CD4-positive, alpha-beta T cell treated with Interleukin-2 at 100 ng/mL for 4 hours (primary cell): ENCODE measurements at places on chromosomes 7 and 10.

GRCh38 chr10:26502986-26503385 lies 64.8 kb downstream of the APBB1IP start:
- no peak for DNase-seq

DNA sequence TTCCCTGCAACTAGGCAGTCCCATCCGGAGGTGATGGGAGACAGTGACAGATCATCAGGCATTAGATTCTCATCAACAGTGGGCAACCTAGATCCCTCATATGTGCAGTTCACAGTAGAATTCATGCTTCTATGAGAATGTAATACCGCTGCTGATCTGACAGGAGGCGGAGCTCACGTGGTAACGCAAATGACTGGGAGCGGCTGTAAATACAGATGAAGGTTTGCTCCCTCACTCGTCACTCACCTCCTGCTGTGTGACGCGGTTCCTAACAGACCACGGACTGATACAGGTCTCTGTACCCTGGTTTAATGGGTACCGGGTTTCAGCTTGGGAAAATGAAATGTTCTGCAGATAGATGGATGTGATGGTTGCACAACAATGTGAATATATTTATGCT lies 47.8 kb upstream of the PIK3AP1 start:
- DNase-seq = no peak

GRCh38 chr10:52019656-52020055 lies 294.4 kb upstream of the DKK1 start:
- DNase-seq = no peak

DNA sequence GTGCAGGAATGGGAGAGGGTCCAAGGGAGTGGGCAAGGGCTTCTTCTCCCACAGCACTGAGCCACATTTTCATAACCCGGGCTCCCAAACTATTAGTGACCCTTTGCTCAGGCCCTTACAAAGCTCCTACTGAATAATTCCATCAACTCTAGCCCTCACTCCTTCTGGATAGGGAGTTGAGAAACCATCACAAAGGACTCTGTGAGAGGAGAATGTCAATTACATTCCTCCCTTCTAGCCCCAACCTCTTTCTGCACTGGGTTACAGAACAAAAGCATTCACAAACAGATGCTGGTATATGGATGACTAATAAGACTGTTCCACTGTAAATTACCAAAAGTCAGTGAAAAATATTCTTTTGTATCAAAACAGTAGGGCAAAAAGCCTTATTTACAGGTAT lies 203.7 kb downstream of the SORCS1 start:
- DNase-seq = no peak

DNA sequence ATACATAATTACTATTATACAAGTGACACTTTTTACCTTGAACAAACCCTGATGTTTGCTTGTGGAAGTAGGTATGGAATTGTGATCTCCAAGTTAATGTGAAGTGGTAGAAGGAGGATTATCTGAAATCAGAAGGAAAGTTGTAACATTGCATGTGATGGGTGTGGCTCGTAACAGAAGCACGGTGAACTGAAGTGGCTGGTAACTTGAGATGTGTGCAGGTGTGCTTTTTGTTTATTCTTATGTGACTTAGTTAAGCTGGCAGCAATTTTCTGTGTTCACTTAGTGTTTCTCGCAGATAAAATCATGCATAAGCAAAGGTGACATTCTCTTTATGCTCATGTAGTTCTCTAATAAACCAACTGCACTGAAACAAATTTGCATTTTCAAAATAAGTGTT lies 82.3 kb downstream of the ZEB1 start:
- no peak for DNase-seq

DNA sequence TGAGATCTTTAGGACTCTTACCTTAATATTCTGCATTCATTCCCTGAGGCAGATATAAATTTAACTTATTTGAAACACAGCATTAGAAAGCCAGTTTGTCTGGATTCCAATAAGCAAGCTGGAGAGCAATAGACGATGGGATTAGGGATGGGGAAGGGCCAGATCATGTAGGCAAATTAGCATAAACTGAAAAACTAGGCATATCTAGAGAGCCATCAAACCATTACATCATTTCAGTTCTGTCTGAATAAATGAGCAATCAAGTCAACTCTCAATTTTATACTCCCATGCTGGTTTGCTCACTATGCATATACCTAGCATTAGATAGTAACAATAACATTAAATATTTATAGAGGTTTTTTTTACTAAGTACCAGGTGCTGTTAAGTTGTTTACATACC lies 583.6 kb upstream of the LRRN3 start:
- no peak for DNase-seq

GRCh38 chr7:69640925-69641594 lies 42.8 kb downstream of the AUTS2 start:
- DNase-seq = no peak

DNA sequence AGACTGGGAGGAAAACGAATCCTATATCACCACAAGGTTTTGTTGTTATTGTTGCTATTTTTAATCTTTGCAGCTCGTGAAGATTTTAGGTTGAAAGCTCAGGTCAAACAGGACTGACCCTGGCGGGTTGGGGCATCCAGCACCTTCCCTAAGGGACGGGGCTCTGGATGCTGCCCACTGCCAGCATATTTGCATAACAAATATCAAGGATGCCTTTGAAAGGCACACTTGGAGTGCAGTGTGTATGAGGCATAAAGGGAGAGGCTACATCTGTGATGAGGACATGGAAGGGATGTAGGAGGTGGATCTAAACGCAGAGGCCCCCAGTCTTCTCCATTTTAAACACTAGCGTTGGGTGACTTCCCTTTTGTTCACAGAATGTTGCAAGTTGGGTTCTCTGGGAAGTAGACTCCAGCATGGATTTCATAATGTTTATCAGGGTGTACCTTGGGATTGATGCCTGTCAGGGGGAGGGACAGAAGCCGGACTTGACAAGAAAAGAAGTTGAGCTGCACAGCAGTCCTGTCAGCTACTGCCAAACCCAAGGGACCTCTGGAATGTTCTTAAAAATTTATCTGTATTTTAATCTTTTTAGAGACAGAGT lies 181.1 kb upstream of the IMMP2L start:
- no peak for DNase-seq

GRCh38 chr7:22728401-22729029 lies 1.5 kb downstream of the IL6 start:
- peak; percentile 24 for DNase-seq

DNA sequence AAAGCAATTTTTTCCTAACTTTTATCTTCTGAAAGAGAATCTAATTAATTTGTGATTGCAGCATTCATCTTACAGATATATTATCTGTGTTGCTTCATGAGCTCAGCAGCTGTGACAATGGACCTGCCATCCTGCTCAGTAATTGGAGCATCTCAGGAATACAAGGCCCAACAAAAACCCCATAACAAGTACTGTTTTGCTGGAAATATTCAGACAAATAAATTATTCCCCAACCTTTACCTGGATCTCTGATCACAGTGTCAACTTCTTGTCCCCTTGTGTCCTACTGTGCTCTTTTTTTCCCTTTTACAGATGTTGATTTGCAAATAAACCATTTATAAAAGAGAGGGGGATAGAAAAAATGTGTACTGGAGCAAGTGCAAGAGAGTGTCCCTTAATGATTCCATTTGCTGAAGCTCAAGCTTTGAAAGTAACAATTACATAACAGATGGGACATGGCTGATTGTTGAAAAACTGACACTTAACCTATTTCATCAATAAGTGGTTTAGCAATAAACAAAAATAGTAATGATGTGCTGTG lies 1063.4 kb upstream of the GHITM start:
- no peak for DNase-seq

DNA sequence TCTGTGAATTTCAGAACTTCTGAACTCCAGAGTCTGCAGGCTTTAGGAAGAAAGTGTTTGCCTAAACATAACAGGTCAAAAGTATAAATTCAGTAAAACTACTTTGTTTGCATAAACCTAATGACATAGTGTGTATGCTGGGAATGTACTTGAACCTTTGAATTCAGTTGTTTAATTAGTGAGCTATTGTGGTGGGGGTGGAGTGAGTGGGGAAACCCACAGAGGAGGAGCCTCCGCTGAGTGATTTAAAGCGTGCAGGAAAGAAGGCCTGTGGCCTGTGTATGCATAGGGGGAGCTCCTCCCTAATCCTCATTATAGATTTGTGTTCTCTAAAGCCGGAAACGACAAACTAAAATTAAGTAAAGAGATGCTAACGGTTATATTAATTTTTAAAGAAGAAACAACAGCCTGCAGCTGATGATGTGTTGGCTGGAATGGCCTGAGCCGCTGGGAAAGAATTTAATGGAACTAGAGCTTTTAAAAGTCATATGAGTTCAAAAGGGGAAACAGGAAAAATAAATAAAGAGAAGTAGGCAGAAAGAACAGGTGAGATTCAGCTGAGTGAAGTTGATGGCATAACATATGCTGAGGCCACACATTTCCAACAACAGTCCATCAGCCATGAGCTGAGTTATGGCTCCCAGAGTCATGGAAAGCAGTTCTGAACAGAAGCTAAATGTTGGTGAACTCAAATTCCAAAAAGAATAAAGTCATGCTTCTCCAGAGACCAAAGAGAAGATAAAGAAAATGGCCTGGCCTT lies 595.0 kb downstream of the GRM8 start:
- no peak for DNase-seq

DNA sequence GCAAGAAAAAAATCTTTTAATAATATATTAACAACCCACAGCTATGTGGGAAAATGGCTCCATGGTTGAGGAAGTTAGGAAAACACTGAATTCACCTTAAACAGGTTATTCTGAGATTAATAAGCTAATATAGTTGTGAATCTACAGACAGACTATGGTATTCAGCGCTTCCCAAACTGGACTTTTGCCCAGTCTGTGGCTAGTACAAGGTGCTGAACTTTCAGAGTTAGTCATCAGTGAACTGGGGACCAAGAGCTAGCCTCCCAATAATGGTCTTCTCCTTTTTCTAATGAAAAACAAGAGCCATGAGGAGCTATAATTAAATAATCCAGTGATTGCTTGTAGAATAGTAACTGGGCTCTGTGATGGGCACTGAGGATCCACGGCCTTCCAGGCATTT lies 65.3 kb downstream of the FRMPD2 start:
- no peak for DNase-seq

- DNase-seq = no peak
Measured at GRCh38 chr10:98910048-98910447, 325.6 kb downstream of the HPSE2 start.

DNA sequence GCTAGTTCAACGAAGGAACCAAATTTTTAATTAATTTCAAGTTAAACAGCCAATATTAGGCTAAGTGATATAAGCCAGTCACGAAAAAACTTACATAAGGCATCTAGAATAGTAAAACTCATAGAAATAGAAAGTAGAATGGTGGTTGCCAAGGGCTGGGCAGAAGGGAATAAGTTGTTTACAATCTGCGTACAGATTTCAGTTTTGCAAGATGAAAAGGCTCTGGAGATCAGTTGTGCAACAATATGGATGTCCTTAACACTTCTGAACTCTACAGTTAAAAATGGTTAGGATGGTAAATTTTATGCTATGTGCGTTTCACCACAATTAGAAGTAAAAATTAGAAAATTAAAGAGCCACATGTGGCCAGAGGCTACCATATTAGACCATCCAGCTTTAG lies 13.3 kb downstream of the SCRN1 start:
- no peak for DNase-seq

DNA sequence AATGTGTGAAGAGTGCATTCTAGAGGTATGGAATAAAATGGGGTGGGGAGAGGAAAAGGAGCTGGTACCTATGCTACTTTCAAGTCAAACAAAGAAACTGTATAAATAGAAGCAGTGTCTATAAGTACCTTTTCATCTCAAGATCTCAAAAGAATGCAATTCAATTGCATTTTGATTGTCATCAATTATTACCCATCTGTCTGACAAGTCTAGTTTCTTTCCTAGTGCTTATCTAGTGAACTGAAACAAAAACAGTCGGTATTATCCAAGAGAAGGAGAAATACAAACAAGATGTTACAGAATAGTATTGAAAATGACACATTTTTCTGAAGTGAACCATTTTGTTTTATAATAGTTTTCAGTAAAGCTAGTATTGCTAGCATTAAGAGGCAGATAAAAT lies 754.5 kb upstream of the LRRN3 start:
- no peak for DNase-seq

GRCh38 chr7:9082203-9082602 lies 648.8 kb downstream of the NXPH1 start:
- no peak for DNase-seq

DNA sequence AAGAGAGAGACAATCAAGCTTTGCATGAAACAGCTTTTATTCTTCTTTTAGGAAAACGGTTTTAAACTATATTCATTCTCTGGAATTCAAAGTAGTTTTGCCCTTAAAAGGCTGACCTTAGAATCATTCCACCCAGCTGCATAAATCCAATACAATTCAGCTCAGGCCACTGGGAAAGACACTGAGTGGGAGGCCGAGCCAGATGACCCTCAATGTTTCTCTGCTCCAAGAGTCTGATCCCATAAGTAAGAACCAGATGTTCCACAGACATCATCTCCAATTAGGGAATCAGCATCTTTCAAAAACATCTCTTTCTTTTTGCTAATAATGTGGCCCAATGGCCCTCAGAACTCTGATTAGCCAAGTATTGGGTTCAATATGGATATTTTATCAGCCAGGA lies 26.1 kb downstream of the CREB3L2 start:
- DNase-seq = no peak

DNA sequence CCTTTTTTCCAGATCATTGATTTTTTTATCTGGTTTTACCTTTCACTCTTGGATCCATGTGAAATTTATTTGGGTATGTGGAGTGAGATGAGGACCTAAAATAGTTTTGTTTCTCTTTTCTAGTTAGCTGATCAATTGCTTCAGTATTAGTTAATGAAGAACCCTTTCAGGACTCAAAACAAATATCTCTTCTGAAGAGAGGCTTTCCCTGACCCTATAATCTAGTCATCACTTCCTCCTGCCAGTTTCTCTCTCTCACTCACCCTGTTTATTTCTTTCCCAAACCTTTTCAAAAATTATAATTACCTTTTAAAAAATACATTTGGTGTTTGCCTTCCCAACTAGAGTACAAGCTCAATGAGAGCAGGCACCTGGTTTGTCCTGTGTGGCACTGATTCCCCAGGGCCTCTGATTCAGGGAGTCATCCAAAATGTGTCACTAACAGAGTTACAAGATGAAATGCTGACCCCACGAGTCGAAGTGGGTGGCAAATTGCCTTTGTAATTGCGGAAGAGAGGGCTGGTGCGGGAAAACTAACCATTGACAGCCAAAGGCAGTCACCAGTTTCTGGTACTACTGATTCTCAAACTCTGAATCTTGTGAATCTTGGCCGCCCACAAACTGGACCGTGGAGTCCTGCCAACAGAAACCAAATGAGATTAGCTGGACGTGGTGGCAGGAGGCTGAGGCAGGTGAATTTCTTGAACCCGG lies 2.4 kb downstream of the TMEM140 start:
- DNase-seq = no peak

GRCh38 chr10:43125881-43126731 lies 12.1 kb upstream of the CSGALNACT2 start:
- no peak for DNase-seq

DNA sequence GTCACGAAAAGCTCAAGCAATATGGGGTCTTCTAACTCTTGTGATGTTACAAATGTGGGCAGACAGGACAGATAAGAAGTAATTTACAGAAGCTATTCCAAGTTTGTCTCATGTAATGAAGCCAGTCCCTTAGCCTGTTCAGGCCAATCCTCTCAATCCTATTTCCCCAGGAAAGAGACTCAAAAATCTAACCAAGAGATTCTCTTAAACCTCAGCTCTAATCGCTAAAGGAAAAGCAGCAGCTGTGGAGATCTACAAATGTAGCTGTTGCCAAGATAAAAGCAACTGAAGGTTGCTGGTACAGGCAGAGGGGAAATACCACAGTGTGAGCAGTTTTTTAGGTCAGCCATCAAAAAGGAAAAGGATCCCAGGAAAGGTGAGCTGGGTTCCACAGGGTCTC lies 39.3 kb downstream of the ANK3 start:
- no peak for DNase-seq
